ENCODE measurements at places on chromosomes 12 and 14.

GRCh38 chr14:49863487-49864281 lies 11.1 kb upstream of the NEMF start:
- no peak for DNase-seq

- DNase-seq: peak; percentile 35
Observed at GRCh38 chr12:75725521-75726111, 214.2 kb upstream of the KRR1 start.

DNA sequence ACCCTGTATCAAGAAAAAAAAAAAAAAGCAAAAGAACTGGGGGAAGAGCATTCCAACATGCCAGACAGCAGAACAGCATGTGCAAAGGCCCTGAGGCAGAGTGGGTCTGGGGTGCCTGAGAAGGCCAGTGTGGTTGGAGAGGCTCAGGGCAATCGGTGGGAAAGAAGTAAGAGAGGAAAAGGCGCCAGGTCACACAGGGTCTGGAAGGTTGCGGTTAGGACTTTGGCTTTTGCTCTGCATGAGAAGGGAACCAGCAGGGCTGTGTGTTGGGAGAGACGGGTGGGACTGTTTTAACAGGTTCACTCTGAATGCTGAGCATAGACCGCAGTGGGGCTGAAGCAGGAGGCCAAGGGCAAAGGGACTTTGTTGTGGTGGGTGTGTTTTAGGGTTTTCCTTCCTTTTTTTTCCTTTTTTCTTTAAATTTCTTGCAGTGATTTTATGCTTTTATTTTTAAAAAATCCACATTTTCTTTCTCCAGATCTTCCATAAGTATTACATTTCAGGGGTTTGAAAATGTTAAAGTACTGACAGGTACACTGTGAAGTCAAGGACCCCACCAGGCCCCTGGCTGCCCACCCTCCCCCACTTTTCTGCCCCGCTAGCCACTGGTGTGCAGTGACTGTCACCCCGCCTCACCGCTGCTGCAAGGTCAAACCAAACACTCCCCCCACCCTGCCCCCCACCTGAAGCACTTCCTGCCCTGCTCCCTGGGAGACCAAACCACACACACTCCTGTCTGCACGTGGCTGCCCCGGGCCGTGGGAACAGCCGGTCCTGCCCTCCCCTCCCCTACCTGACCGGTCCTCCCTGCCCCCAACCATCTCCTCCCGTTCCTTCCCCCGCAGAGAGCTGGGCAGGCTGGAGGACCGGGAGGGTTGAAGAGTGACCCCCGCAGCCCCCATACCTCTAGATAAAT lies 30.0 kb downstream of the DTX1 start:
- no peak for DNase-seq

- no peak for DNase-seq
Observed at GRCh38 chr12:76144245-76144549, 59.7 kb upstream of the NAP1L1 start.

- DNase-seq: peak; percentile 87
Observed at GRCh38 chr12:40158592-40159111, 52.8 kb upstream of the SLC2A13 start.

GRCh38 chr14:35229084-35229791 lies 62.9 kb upstream of the PSMA6 start:
- no peak for DNase-seq

DNA sequence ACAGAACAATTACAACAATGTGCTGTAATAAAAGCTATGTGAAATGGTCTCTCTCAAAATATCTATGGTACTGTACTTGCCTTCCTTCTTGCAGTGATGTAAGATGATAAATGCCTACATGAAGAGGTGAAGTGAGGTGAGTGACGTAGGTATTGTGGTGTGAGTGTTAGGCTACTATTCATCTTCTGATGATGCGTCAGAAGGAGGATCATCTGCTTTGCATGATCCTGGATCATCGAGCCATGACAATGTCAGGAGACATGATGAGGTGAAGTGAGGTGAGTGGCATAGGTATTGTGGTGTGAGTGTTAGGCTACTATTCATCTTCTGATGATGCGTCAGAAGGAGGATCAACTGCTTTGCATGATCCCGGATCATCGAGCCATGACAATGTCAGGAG lies 105.8 kb downstream of the KCNC2 start:
- DNase-seq: no peak

GRCh38 chr14:101232340-101233020 lies 328.8 kb upstream of the DIO3 start:
- DNase-seq: no peak
